ENCODE measurements at places on chromosomes 4 and X.

DNA sequence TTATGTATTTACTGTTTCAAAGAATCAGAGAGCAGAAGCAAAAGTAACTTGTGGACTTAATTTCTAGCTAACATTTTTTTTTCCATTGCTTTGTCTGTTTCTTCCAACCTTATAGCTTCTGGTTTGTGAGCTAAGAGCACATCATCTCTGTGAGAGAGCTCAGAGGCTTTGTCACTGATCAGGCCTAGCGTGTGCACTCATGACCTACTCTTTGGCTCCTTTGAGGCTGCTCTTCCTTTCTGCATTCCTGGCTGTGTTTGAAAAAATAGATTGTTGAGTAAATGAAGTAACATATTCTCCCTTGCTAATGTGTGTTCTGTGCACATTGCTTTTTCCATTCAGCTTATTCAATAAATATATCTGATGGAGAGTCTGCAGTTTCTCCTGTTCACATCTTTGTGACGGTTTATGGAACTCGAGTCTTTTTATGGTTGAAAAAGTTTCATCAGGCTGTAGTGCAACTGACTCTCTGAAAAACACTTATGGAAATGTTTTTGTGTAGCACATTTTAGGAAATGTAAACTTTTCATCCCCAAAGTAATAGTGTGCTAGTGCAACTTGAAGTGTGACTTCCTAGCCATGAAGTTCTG, 133.0 kb downstream of the RAPGEF2 start:
- no peak for ATAC-seq

GRCh38 chr4:172989984-172990820, 178.4 kb upstream of the GALNT7 start:
- no peak for ATAC-seq

DNA sequence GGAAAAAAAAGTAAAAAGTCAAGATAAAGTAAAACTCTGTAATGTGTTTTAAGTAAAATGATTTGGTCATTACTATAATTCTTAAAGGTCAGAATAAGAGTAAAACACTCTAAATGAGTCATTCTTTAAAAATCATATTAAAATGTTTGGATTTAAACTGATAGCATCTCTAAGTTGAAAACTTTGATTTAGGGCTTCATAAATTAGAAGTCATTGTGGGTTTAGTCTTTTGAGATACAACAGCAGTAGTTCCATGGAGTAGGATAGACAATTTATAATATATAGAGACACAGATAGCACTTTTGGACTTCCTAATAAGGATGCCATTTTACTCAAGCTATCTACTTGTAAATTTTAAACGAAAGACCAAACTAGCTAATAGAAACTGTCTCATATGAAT, 77.1 kb upstream of the PABPC4L start:
- ATAC-seq = no peak

DNA sequence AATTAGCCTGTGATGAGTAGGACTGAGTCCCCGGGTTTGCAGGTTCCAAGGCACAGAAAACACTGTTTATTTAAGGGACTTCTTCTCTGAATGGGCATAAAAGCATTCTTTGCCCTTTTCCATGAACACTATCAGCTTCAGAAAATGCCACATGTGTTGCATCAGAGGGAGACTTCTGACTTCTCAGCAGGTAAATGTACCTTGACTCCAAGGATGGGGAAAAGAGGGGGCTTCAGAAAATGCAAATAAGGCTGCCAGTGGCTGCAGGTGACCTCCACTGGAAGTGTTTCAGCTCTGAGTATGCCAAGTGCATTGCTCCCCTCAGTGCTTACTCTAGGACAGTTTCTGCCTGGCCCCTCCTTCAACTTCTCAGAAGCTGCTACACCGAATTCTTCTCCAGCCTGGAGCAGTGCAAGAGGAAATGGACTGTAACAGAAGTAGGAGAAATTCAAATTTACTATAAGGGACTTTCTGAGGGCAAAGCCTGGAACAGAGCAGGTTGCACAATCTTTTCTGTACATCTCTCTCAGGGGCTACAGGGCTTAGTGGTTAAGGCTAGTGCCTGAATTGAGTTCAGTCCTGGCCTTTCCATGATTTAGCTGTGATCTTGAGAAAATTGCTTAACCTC, 233.2 kb downstream of the PTTG2 start:
- ATAC-seq = no peak

- no peak for ATAC-seq
Measured at GRCh38 chr4:89558147-89558546, 250.5 kb upstream of the GPRIN3 start.

GRCh38 chrX:48498374-48498809, 10.4 kb upstream of the PORCN start:
- ATAC-seq = no peak

GRCh38 chr4:164488114-164488513, 265.8 kb upstream of the SMIM31 start:
- ATAC-seq = no peak

DNA sequence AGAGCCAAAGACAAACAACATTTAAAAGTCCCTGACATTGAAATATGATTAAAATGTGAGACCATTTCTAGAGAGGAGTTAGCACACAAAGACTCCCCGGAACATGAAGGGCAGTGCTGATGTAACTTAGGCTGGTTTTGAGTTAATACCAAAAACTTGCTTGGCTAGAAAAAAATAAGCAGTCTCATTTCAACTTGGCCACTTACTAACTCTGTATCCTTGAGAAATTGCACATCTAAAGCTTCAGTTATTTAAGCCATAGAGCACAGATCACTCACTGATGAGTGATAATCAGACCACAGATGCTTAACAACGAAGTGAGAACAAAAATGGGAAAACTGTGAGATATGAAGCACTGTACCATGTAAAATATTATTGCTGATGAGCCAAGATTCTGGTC, 65.9 kb upstream of the MAOA start:
- no peak for ATAC-seq

GRCh38 chr4:21952549-21952948, 4.0 kb upstream of the KCNIP4 start:
- no peak for ATAC-seq

Measured in stimulated activated memory B cell treated with anti-CD40 and anti-IgM and Interleukin-4, amounts not matched to agents 10 μg/mL and 1 μg/mL and 100 μg/mL, for 72 hours (primary cell).